ENCODE measurements at places on chromosomes 11 and 22.

- DNase-seq = no peak
Measured at GRCh38 chr11:112294688-112295340, 34.2 kb upstream of the PLET1 start.

GRCh38 chr11:575313-575995, 816 bp upstream of the PHRF1 start:
- no peak for DNase-seq

DNA sequence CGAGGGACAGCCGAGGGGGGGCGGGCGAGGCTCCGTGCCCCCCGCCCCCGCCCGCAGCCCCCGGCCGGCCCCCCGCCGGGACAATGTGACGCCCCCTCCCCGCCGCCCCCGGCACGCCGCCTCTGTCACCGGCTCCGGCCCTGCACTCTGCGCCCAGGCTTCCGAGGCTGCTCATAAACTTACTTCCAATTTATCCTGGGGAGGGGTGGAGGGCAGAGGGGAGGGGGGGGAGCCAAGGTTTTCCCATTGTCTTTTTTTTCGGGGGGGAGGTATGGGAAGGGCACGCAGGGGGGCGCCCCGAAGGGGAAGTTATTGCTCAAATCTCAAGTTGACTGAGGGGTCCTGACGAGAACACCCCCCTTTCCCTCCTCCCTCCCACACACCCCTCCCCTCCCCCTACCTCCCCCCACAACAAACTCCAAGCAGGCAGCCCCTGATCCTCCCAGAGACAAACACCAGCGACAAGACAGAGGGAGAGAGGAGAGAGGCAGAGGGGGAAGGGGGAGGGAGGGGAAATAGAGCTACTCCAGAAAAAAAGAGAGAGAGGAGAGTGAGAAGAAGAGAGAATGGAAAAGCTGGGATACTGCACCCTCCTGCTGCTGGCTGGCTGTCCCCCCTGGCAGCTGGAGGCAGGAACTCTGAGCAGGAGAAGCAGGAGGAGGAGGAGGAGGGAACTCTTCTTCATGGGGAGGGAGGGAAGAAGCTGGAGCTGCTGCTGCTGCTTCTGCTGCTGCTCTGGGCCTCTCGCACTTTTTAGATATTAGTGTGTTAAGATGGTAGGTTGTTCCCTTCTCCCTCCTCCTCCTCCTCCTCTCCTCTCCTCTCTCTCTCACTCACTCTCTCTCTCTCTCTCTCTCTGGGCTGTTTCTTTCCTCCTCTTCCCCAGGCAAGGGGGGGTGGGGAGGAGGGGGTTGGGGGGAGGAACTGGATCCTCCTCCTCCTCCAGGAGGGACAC, 631 bp downstream of the PHF21A start:
- DNase-seq = peak; percentile 9

- no peak for DNase-seq
Measured at GRCh38 chr22:39151329-39151975, 1.0 kb downstream of the CBX7 start.

- no peak for DNase-seq
Measured at GRCh38 chr22:22161924-22162851, 82.4 kb upstream of the VPREB1 start.

- DNase-seq = no peak
Measured at GRCh38 chr11:134639586-134640330, 227.7 kb upstream of the B3GAT1 start.

- no peak for DNase-seq
Measured at GRCh38 chr11:2591805-2592204, 108.0 kb downstream of the KCNQ1OT1 start.

DNA sequence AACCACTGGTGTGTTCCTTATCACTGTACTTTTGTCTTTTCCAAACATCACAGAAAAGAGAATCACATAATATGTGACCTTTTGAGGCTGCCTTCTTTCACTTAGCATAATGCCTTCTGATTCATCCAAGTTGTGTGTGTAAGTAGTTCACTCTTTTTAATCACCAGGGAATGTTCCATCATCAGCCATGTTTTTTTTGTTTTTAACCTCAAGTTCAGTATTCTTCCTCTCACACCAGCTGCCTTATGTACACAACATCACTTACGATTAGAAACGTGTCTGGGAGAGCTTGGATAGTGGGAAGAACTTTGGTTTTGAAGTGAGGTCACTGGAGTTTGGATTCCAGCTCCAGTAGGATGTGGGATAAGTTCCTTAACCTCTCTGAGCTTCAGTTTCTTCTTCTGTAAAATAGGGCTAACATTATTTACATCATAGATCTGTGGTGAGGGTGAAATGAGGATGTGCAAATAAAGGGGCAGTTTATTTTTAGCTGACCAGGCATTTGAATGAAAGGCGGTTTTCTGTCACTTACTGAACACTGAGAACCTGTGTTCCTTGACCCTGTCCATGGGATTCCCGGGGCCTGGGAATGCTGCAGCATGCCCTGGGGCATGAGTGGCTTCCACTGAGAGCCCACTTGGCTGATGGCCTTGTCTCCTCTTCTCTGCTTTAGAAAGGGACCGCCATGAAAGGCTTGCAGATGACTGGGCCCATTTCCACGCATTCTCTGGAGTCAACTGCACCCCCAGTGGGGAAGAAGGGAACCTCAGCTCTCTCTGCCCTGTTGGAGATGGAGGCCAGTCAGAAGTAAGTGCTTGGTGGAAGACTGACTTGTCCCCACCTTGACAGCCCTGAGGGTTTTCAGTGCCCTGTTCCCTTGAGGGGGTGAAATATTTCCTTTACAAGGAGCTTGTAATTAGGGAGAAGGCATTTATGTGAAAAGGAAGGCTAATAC, 92.6 kb downstream of the DEPDC5 start:
- no peak for DNase-seq

GRCh38 chr11:128535468-128536457, 51.6 kb downstream of the ETS1 start:
- DNase-seq = no peak

GRCh38 chr11:72235351-72236057, 8.5 kb downstream of the PHOX2A start:
- no peak for DNase-seq

DNA sequence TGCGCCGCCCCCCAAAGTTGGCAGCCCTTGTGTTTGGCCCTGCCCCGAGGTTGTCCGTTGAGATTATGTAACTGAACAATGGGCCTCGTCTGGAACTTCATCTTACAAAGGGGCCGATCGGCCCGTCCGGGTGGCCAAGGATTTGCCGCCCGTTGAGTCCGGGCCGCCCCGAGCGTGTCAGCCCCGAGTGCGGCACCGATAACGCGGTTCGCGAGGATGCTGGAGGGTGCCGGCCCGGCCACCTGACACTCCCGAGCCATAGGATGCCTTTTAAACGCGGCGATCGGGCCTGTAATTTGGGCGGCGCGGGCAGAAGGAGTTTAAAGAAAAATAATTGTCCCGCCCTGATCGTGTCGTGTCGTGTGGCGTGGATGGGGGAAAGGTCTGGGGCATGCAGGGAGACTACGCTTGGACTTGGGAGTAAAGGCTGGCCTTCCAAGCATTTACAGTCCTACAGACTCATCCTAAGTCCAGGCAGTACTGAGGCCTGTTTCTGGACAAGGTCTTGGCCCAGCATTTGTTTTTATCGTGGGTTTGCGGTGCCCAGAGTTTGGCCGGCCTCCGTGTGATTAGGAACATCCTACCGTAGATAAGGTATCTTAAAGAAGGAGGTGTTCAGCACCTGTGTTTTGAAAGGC, 1.3 kb downstream of the WEE1 start:
- no peak for DNase-seq

DNA sequence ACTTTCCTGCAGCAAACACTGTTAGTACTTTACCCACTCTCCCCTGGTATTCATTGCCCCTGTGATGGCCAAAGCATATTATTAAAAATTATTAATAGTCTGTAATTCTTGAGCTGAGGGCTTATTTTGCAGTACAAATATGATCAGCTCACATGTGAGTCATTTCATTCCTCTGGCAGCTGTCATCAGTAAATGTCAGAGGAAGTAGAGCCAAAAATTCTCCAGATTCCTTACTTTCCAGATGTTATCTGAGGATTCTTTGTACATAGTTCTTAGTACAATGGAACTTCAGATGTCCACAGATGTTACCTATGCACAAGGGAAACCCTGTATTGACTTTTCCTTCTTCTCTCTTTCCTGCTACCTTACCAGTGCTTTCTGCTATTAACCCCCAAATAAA, 12.5 kb downstream of the OR5B3 start:
- no peak for DNase-seq

GRCh38 chr11:8318536-8318935, 54.9 kb upstream of the LMO1 start:
- no peak for DNase-seq
